Ovary (tissue), 10 donors: ENCODE measurements at places on chromosomes 2 and 18.
A peak's percentile ranks its signal among the peaks of the same experiment; 100 is the strongest.

- no peak for DNase-seq
Measured at GRCh38 chr2:28709101-28709500, 42.5 kb upstream of the PPP1CB start.

- no peak for DNase-seq
Measured at GRCh38 chr2:227154986-227155774, 8.8 kb downstream of the COL4A4 start.

- DNase-seq, result no peak
Measured at GRCh38 chr2:489084-489483, 188.1 kb downstream of the TMEM18 start.

GRCh38 chr18:37956020-37956419 is 390.4 kb upstream of the CELF4 start:
- no peak for DNase-seq

- DNase-seq, result no peak
Measured at GRCh38 chr18:62741584-62741983, 26.2 kb downstream of the PHLPP1 start.

DNA sequence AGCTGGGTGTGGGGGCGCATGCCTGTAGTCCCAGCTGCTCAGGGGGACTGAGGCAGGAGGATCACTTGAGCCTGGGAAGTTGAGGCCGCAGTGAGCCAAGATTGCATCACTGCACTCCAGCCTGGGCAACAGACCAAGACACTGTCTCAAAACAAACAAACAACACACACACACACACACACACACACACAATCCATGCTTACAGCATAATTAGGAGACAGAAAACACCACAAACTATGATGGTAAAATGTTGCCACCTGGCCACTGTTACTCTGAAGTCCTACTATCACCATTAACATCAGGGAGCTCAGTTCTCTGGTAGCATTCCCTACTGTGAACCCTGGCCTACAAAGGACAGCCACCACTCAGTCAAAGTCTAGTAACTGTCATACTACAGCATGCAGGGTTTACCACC is 18.3 kb downstream of the DNPEP start:
- DNase-seq, result no peak

- DNase-seq, result no peak
Measured at GRCh38 chr2:43302961-43303494, 76.6 kb upstream of the ZFP36L2 start.

GRCh38 chr2:113198790-113199612 is 25.2 kb downstream of the PSD4 start:
- DNase-seq, result peak; percentile 85

DNA sequence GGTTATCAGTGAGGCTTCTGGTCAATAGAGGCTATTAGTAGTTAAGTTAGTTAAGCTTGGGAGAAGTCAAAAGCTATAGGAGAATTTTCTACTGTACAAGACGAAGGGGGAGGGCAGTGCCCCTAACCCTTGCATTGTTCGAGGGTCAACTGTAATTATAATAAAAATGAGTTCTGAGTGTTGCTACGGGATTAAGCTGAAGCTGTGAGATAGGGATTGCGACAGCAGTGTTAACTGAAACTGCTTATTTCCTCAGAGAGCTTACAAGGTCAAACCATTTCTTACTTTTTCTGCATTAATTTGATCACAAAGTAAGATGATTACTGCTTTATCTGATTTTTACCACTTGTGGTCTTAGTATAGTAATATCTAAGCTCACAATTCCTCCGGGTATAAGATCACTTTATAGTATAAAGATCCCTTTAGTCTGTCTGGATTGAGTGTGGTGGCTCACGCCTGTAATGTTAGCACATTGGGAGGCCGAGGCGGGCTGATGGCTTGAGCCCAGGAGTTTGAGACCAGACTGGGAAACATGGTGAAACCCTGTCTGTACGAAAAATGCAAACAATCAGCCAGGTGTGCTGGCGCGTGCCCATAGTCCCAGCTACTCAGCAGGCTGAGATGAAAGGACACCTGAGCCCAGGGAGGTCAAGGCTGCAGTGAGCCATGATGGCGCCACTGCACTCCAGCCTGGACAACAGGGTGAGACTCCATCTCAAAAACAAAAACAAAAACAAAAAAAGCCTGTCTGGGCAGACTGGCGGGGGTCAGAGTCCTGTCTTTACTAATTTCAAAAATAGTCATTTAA is 119.5 kb upstream of the TLK1 start:
- no peak for DNase-seq

GRCh38 chr18:62715759-62716615 is 646 bp downstream of the PHLPP1 start:
- peak; percentile 59 for DNase-seq

DNA sequence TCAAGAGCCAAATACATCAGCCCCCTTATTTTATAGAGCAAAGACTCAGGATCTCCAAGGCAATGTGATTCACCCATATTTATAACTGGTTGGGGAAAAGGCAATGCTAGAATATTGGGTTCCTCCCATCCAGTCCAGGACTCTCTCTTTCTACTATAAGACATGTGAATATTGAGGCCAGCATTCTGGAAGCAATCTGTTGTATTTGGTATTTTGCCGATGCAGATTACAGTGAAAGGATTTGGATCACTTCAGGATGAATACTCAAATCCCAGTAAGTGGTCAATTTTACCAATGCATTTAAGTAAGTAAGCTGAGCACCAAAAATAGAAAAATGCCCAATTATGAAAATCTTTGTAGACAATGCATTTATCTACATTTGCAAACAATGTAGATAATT is 1834.7 kb upstream of the PIK3C3 start:
- DNase-seq, result no peak

DNA sequence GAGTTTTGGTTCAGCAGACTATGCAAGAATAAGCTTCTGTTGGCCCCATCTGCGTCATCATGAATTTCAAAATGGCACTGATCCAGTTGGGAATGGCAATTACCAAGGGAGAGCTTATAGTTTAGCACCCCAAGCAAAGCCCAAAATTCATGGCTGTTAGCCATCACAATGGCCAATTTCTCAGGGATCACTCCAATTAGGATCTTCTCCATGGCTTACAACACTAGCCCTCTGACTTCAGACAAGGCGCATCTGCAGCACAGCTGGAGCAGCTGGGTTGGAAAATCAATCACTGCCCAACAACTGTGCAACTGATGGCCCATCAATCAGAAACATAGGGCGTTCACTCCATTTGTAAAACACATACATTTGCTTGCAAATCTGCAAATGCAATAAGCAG is 273.6 kb downstream of the SRBD1 start:
- DNase-seq, result no peak

GRCh38 chr2:31083234-31083993 is 54.8 kb downstream of the GALNT14 start:
- DNase-seq, result no peak

GRCh38 chr18:73331212-73331772 is 463.5 kb upstream of the NETO1 start:
- no peak for DNase-seq

GRCh38 chr2:134410831-134411231 is 157.0 kb downstream of the MGAT5 start:
- no peak for DNase-seq

- no peak for DNase-seq
Measured at GRCh38 chr2:128535953-128536352, 217.3 kb upstream of the HS6ST1 start.

DNA sequence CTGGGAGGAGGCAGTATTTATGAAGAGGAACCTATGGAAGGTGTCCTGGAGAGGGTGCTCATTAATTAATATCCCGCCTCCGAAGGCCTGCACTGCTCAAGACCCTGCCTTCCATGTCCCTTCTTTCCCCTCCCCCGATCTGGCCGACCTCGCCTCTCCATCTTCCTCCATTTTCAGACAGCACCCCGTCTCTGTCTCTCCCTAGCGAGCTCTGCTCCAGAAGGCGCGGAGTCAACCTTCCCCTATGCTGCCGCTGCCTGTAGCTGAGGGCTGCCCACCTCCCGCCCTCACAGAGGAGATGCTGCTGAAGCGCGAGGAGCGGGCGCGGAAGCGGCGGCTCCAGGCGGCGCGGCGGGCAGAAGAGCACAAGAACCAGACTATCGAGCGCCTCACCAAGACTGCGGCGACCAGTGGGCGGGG is 1.1 kb upstream of the WBP1 start:
- DNase-seq, result no peak

- no peak for DNase-seq
Measured at GRCh38 chr2:56475191-56475590, 291.4 kb downstream of the CCDC85A start.

- no peak for DNase-seq
Measured at GRCh38 chr2:147100406-147101035, 744.3 kb upstream of the ACVR2A start.

DNA sequence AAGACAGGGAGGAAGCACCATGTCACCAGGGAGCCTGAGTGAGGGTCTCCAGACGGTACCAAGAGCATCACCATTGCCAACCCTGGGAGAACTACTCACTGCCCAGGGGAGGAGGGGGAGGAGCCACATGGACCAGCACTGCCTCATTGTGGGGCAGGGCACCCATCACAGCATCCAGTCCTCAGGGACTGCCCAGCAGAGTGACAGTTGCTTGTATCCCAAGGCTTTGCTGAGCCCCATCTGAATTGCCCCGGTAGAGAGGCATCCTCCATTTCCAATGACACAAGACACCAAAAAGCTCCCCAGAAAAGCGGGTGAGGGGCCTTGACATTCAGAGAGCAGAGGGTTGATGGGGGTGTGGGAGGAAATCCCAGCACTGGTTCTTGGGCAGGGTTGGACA is 6.8 kb upstream of the CIB4 start:
- DNase-seq, result no peak

- no peak for DNase-seq
Measured at GRCh38 chr2:169007356-169007755, 23.8 kb downstream of the ABCB11 start.

- DNase-seq, result no peak
Measured at GRCh38 chr2:632471-632870, 44.7 kb downstream of the TMEM18 start.

DNA sequence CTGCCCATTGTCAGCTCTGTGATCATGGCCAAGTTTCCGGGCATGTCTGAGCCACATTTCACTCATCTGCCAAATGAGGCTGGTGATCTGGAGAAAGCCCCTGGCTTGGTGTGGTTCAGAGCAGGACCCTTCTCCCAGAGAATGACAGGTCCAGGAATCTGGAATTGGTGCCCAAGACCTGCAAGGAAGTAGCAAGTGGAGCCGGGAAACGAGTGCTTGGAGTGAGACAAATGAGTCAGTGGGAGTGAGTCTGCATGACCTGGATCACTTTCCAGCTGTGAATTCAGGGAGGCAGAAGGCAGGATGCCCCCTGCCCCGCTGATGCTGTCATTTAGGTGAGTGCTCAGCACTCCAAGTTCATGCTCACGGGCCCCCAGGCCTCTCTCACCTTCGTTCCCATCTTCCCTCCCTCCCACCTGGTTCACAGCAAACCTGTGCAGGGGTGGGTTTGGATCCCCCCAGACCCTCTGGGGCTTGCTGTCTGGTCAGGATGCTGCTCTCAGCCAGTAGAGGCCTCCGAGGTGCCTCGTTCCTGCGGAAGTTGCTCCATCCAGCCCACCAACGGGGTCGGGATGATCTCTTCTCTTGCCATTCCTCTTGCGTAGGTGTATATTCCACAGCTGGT is 104.4 kb downstream of the INHBB start:
- no peak for DNase-seq

GRCh38 chr18:1993866-1994265 is 577.4 kb downstream of the METTL4 start:
- DNase-seq, result no peak

GRCh38 chr2:67638146-67638545 is 241.0 kb downstream of the ETAA1 start:
- no peak for DNase-seq

GRCh38 chr2:64581018-64581417 is 56.9 kb downstream of the AFTPH start:
- DNase-seq, result no peak

DNA sequence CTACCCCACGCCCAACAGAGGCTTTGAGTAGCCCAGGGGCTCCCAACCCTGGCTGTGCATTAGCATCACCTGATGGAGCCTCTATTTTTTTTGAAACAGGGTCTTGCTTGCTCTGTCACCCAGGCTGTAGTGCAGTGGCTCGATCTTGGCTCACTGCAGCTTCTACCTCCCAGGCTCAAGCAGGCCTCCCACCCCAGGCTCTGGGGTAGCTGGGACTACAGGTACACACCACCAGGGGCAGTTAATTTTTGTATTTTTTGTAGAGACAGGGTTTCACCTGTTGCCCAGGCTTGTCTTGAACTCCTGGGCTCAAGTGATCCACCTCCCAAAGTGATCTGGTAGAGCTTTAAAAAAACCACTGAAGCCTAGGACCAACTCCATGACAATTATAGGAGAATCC is 394.8 kb upstream of the ATP5MC3 start:
- DNase-seq, result no peak

DNA sequence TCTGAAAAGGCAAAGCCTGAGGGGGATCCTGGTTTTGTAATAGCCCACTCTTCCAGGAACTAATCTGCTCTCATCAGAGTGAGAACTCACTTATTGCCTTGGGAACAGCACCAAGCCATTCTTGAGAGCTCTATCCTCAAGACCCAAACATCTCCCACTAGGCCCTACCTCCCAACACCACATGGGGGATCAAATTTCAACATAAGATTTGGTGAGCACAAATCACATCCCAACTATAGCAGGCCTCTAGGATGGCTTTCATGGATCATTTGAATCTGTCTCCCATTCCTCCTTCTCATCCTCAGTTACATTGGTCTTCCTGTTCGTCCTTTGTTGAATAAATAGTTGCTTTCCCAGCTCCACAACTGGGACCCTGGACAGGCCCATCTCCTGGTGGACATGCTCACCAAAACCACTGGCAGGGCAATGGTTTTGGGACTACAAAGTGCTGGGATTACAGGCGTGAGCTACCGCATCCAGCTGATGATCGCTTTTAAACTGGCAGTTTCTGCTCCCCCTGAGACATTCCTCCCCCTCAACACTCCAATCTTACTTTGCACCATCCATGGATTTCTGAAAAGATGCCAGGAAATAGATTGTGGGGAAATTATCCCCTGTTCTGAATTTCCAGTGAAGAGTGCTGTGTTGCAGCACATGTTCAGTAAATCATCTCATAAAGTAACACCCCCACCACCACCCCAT is 42.6 kb downstream of the MCFD2 start:
- DNase-seq, result no peak

- no peak for DNase-seq
Measured at GRCh38 chr2:126855606-126856005, 43.1 kb upstream of the TEX51 start.

DNA sequence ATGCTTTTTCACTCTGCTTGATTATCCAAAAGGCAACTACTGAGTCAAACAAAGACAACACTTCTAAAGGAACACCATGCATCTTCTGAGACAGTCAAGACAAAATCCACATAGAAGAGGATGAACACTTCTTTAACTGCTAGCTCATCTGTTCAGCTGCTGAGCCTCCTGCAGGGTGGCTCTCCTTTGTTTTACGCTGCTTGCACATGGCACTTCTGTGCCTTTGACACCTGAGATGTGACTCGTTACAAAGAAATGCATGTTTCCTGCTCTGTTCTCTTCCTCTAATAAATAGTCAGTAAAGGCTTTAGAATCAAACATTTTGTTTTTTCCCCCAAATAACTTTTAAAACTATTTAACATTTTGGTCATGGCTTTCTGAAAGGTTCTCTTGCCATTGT is 1129.4 kb downstream of the TDRD15 start:
- DNase-seq, result no peak

DNA sequence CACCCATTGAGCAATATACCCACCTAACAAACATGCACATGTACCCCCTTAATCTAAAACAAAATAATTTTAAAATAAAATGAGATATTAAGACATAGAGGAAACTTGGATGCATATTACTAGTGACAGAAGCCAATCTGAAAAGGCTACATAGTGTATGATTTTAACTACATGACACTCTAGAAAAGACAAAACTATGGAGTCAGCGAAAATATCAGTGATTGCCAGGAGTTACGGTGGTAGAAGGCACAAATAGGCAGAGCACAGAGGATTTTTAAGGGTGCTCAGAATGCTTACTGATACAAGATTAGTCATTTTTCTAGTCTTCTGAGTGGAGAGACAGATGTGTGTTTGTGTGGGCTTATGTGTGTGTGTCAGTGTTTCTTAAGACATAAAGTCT is 656.6 kb downstream of the NR4A2 start:
- DNase-seq, result no peak
